ENCODE measurements at places on chromosomes 6 and 20.

GRCh38 chr6:9346923-9347322, 911.6 kb upstream of the SLC35B3 start:
- no peak for DNase-seq

DNA sequence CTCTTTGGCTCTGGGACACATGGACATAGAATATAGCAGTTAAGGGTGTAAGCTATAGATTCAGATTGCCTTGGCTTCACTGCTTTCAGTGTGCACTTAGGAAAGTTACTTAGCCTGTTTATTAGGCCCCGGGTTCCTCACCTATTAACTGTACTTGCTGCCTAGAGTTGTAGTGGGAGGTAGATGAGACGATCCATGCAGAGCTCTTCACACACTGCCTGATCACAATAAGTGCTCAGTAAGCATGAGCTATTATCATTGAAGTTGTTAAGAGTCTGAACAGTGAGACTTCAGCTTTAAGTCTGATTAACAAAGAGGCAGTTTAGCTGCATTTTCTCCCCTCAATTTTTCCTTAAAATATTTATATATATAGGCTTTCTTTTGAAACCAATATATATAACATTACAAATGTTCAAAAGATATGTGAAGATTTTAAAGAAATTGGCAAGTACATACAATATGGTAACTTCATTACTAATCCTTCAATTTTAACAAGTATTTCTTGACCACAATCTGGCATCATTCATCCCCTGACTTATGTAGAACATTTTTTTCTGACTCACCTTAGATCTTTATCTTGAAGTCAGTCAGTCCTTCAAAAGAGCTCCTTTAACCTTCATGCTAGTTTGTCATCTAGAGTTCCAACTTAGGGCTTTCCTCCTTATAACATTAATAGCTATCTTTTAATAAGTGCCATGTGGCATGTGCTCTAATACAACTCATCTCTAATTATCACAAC, 20.5 kb upstream of the SUPT3H start:
- no peak for DNase-seq

- no peak for DNase-seq
Observed at GRCh38 chr20:1816384-1817381, 78.5 kb upstream of the SIRPA start.

DNA sequence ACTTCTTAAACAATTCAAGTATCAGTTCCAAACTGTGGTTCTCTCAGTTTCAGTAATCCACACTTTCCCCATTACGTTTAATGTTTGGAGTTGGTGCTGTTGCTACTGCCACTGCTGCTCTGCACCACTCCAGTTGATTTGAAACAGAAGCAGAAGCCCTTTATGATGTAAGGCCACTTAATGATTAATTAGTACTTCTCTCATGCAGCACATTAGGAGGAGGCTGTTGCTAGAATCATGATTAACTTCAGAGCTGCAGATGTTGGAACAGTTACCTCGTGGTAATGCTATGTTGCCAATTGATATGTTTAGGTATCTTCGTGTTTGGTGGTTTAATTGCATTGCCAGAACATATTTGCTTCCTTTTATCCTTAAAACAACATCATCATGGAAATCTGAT, 986.2 kb upstream of the CITED2 start:
- no peak for DNase-seq

DNA sequence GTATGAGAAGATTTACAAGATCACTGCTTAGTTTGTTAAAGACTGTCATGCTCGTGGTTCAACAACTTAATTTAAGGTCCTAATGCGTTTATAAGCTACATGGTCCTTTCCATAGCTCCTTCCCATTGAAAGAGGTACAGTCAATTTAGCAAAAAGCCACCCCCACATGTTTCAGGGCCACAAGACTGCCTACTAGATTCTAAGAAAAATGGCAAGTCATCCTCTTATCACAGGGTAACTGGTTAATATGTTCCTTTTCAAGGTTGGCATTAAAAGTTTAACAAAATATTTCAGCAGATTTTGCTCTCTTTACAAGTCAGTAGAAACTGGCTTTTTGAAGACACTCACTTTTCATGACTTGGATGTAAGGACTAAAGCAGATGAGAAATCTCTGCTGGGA, 15.7 kb downstream of the GSTA3 start:
- no peak for DNase-seq

- peak; percentile 49 for DNase-seq
Observed at GRCh38 chr6:84428300-84428907, 201.0 kb upstream of the CEP162 start.

DNA sequence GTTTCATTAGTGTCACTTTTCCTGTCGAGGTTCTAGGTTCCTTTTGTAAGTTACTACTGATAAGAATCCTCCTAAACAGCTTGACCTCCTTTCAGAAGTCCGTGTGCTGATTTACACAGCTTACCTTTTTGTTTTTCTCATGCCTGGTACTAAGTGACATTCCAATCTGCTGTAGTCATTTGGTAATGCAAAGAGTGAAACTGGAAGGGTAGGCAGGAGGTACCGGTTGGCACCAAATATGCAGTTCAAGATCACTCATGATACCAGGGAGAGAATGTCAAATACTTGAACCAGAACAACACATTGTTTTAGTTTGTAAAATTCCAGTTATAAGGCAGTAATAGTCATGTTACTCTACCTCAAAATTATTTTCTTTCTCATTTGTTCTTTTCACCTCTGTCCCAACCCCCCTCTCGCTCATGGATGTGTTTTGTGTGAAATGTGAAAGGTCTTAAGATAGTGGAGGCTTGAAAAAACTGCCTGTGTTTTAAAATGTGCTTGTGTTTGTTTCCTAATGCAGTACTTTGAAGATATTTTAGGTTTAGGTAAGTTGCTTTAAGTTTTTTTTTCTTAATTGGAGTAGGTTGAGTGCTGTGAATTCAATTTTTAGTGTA, 23.2 kb downstream of the AFDN start:
- peak; percentile 41 for DNase-seq

DNA sequence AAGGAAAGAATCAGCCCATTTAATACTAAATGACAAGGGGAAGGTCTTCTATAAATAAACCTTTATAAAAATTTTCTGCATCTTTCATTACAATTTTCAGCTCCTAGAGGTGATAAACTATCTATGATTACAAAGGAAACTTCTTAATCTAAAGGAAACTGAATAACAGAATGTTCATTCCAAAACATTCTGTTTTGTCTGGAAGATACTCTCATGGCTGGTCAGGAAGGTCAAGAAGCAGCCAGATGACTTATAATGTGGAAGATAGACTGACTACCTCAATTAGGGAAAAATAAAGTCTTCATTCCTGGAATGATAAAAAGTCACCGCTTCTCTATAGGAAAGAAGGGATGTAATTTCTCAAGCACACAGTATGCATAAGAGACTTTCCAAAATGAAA, 131.3 kb downstream of the GMDS start:
- no peak for DNase-seq

DNA sequence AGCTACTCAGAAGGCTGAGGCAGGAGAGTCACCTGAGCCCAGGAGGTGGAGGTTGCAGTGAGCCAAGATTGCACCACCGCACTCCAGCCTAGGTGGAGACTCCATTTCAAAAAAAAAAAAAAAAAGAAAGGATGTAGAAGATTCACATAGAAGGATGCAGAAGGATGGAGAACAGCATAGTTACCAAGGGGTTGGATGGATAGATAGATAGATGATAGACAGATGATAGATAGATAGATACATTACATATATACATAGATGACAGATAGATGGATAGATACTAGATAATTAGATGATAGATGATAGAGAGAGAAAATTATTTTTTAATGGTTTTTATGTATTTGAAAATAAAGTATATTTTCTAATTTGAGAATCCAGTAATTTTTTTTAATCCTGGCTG, 160.7 kb upstream of the ARID1B start:
- DNase-seq = no peak

DNA sequence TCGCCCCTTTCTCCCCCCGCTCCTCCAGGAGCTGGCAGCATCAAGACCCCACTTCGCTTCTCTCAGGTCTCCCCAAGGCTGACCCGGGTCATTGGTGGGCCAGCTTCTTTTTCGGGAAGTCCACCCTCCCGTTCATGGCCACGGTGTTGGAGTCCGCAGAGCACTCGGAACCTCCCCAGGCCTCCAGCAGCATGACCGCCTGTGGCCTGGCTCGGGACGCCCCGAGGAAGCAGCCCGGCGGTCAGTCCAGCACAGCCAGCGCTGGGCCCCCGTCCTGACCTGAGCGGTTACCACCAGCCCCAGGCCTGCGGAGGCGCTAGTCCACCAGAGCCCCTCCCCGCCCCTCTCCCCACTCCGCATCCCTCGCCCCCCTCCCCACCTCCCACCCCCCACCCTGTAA, 1.0 kb downstream of the PPDPF start:
- DNase-seq = peak; percentile 22

- no peak for DNase-seq
Observed at GRCh38 chr20:63461104-63461763, 11.2 kb downstream of the KCNQ2 start.

- peak; percentile 63 for DNase-seq
Observed at GRCh38 chr6:113879186-113880096, 22.3 kb downstream of the MARCKS start.

DNA sequence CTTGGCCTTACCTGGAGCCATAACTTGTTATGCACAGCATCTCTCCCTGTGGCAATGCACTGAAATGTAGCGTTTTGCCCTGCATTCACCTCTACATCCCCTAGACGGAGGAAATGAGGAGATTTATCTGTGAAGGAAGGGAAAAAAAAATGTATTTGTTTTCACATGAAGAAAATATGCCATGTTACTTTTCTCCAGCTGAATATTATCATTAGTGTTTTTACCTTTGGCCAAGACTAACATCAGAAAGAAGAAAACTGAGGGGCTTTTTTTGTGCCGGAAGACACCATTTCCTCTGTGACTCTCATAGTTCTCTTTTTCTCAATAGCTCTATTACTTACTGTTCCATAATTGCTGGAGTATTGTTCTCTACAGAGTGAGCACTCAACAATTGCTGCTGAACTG, 280.4 kb downstream of the PTPRK start:
- DNase-seq = no peak

DNA sequence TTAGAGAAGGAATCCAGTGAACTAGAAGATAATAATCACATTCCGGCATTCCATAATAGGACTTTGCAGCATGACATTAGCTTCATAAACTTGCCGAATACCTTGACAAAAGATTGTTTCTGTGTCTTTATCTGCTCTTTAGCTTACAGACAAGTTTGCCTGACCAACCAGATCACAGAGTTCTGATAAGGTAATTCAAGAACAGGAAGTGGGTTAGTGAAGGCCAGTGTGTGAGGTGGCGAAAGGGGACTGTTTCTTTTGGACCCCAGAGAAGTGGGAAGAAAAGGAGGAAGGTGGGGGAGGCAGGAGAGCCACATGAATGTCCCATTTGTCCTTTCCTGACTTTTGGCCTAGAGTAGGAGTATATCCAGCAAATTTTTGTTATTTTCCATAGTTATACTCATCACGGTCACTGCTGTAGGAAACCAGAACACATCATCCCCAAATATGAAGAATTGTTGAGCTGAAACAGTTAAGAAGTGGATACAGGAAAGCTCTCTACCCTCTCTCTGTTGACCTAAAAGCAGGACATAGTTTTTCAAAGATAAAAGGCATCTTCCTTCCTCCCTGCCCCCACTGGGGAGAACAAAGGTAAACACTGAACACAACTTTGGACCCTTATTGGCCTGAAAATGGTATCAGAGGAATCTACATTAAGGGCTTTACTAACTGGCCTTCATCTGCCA, 72.4 kb upstream of the TNFAIP3 start:
- DNase-seq = no peak

- DNase-seq = no peak
Observed at GRCh38 chr6:163945808-163946207, 531.3 kb downstream of the QKI start.

DNA sequence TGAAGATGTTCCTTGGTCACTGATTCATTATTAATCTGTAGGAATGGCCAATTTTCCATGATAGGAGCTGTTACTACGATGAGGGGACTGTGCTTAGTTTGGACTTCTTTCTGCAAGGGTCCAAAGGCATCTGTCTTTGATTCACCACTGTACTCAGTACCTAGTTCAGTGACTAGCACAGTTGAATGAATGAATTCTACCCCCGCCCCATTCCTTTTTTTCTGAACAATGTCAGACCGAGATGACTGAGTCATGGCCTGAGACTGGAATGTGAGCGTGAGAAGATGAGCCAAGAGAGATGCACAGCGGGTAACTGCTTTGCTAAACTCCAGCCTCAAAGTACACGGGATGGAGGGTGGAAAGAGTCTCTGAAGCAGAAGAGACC, 419 bp upstream of the SNHG17 start:
- no peak for DNase-seq

GRCh38 chr6:1636272-1636825, 26.6 kb downstream of the FOXC1 start:
- DNase-seq = no peak

DNA sequence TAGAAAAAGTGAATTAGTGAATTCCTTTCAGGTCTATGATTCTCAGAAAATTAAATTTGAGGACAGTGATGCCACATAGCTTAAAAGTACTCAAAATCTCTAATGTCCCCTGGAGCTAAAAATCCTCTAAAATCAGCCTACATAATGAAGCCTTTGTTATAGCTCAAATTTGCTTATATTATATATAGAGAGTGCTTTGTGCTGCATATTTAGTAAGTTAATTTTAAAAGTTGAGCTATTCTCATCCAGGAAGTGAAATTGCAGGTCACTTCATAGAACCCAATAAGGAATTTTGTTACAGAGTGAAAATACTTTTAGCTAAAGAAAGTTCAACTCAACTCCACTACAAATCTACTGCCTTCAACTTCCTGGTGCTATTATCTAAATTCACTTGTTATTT, 507.5 kb upstream of the MAP3K7 start:
- no peak for DNase-seq

DNA sequence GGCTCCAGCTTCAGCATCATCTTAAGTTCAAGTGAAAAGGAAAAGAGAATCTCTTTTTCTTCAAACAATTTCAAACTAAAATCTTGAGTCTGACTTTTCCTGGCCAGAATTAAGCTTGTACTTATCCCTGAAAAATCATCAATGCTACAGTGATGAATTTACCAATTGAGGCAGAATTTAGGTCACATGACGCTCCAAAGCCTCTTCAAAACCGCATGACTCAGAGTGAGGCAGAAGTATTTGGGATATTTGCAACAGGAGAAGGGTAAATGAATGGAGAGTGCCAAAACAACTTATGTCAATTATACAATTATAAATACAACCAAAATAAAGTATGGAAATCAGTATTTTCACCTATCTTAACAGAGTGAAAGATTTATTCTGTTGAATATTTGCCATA, 515.5 kb downstream of the COL12A1 start:
- no peak for DNase-seq

GRCh38 chr20:6058684-6059295, 4.9 kb upstream of the LRRN4 start:
- peak; percentile 42 for DNase-seq

GRCh38 chr6:167574431-167575151, 249.7 kb downstream of the TTLL2 start:
- DNase-seq = no peak

Data from body of pancreas (tissue), 4 donors.